ENCODE measurements at places on chromosomes 2 and 18.

DNA sequence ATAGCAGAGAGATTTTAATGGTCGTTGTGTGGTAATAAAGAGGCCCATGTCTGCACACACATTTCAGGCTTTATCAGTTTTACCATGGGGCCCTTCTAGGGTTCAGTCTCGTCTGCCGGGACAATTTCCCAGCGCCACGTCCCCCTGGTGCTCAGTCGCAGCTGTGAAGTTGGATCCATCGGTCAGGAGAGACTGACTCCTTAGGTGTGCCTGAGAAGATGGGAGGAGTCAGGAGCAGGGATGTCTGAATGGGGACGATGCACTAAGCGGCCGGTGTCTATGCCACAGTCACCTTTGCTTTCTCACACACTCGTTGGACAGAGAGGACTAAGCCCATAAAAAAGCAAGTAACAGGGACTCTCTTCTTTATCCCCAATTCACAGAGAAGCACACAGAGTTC lies 71.4 kb downstream of the TWIST2 start:
- DNase-seq: no peak

DNA sequence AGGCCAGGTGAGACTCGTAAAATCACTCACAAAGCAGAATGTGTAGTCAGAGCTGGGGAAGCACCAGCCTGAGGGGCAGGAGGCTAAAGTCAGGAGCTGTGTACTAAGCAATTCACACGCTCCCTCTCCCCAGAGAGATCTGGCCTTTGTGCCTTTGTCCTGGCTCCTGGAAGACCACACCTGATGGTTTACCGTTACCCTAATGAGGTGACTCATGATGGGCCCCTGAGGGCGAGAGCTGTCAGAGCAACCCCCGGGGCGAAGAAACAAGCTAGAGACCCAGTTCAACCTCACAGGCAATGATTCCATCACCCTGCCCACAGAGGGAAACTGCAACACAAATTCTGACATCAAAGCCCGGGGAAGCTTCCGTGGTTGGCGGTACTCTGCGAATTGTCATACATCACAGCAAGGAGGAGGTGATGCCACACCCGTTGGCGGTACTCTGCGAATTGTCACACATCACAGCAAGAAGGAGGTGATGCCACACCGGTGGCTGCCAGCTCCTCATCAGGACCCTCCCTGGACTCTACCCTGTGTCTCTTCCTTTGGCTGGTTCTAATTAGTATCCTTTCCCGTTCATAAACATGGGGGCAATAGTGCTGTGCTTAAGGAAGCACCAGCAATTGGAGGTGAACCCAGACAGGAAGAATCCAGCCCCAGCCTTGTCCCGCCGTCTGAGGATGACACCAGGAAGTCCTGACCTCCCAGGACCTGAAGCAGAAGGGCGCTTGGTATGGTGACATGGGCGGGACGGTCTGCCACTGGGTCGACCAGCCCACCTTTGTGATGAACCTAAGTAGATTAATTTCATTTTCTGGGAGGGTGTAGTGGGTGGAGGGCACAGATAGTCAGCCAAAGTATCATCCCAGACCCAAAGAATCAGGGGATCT lies 30.5 kb downstream of the B3GNT7 start:
- no peak for DNase-seq

DNA sequence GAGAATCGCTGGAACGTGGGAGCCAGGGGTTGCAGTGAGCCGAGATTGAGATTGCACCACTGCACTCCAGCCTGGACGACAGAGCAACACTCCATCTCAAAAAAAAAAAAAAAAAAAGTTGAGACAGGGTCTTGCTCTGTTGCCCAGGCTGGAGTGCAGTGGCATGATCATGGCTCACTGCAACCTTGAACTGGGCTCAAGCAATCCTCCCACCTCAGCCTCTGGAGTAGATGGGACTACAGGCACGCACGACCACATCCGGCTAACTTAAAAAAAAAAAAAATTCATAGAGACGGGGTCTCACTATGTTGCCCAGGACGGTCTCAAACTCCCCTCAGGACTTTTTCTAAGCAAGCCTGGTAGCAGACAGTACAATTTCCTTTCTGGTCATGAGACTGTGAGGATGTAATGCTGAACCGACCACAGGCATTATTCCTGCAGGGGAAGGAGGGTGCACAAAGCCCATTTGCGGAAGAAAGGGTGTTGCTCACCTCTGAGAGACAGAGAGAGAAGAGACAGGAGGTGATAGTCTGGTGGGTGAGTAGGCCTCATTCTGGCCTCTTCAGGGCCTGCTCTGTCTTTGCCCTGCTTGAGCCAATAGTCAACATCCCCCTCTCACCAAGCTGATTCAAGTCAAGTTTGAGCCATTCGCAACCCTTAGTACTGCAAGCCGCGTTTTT lies 205.3 kb downstream of the ZFP36L2 start:
- no peak for DNase-seq

- DNase-seq: no peak
These were observed 42.2 kb downstream of the RFTN2 start for GRCh38 chr2:197633109-197633657.

- no peak for DNase-seq
These were observed 277.4 kb downstream of the EN1 start for GRCh38 chr2:118569876-118570535.

DNA sequence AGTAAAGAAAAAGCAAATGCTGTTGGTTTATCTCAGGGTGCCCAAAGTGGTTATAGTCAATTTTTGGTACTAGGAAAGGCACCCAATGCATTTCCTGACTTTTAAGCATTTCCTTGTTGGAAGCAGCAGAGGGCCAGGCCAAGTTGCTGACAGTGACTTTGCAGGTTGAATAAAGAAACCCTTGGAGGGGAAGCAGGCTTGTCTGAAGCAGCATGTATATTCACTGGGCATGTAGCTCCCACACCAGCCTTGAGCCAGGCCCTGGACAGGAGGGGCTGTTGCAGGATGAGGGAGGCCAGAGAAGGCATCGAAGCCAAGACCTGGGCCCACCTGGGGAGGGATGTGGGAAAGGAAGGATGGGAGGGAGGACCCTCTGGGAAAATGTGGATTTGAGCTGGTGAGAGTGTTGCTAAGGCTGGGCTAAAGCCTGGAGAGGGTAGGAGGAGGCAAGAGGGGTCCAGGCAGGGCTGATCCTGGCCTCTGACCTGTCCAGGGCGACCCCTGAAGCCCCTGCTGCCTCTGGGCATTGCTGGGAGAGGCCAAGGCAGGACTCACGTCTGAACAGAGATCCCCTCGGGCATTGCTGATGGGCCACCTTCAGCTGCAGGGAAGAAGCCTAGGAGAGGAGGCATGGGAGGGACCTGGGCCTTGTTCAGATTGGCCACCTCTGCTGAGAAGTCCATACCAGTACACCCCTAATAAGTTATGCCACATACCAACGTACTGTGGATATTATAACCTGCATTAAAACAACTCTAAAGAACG lies 79.6 kb downstream of the STPG4 start:
- DNase-seq: no peak

DNA sequence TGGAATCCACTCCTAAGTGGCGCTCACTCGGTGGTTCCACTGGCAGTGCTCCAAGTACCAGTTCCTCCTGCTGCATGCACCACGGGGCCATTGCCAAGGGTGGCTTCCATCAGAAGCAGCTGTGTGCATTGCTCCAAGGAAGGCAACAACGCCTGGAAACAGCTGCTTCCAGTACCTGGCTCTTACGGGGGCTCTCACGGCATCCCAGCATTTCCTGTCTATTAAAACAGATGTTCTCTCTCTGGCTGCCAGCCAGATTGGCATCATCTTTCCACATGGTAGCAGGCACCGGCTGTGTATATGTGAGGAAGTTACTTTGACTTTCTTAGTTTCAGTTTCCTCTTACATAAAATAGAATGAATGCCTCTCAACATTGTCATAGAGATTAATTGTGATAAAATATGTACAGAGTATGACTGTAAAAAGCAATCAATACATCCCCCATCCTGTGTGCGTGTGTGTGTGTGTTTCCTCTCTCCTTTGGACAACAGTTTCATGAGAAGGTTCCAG lies 84.9 kb downstream of the CMPK2 start:
- DNase-seq: no peak

- DNase-seq: no peak
These were observed 217.8 kb upstream of the NXPH2 start for GRCh38 chr2:138997856-138998517.

- no peak for DNase-seq
These were observed 11.5 kb downstream of the TEX44 start for GRCh38 chr2:231604101-231604684.

GRCh38 chr2:197124639-197125390 lies 185.8 kb downstream of the ANKRD44 start:
- no peak for DNase-seq

DNA sequence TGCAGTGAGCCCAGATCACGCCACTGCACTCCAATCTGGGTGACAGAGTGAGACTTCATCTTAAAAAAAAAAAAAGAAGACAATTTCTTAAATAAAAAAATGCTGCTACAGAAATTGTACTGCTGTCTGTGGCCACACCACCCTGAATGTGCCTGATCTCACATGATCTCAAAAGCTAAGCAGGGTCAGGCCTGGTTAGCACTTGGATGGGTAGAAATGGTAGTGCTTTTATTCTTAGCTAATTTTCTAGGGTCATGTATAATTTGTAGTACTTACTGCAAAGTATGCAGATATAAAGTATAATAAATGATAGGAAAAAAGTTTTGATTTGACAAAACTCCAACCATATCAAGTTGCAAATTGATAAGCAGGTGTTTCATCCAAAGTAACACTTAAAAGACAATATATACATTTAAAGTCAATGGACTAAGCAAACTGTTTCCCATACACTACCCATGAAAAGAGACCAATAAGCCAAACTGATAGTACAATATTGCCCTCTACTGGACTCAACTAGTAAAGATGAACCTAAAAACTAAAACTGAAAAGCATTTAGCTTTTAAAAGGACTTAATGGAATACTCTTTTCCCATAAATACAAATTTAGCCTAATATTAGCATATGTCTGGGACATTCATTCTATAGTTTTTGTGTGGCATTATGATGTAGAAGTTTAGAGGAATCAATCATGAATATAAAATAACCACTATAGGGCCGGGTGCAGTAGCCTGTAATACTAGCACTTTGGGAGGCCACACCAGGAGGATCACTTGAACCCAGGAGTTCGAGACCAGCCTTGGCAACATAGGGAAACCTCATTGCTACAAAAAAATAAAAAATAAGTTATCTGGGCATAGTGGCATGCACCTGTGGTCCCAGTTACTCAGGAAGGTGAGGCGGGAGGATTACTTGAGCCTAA lies 18.6 kb upstream of the PEX13 start:
- DNase-seq: no peak

DNA sequence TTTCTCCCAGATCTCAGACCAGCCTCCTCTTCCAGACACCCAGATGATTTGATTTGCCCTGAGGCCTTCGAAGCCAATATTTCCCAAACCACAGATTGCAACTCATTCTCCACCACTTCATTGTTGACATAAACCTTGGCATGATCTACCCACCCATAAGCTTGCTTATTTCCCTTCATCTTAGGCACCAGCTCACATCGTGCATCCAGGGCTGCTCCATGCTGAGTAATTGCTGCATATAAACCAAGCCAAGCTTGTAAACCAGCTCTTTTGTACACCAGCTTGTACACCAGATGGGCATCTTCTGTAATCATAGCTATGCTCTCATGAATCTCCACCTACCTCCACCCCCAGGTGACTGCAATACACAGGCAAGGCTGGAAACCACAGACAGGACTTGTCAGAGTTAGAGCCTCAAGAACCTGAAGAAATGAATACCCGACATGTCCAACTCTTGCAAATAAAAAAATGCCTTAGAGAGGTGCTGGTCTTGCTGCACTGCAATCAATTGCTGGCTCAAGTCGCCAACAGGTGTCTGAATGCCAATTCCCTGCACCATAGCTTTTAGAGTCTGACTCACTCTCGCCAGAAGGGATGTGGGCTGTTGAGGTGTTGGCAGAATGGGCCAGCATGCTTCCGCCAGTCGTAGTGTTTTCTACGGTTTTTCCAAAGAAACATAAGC lies 31.5 kb downstream of the TRABD2A start:
- no peak for DNase-seq

DNA sequence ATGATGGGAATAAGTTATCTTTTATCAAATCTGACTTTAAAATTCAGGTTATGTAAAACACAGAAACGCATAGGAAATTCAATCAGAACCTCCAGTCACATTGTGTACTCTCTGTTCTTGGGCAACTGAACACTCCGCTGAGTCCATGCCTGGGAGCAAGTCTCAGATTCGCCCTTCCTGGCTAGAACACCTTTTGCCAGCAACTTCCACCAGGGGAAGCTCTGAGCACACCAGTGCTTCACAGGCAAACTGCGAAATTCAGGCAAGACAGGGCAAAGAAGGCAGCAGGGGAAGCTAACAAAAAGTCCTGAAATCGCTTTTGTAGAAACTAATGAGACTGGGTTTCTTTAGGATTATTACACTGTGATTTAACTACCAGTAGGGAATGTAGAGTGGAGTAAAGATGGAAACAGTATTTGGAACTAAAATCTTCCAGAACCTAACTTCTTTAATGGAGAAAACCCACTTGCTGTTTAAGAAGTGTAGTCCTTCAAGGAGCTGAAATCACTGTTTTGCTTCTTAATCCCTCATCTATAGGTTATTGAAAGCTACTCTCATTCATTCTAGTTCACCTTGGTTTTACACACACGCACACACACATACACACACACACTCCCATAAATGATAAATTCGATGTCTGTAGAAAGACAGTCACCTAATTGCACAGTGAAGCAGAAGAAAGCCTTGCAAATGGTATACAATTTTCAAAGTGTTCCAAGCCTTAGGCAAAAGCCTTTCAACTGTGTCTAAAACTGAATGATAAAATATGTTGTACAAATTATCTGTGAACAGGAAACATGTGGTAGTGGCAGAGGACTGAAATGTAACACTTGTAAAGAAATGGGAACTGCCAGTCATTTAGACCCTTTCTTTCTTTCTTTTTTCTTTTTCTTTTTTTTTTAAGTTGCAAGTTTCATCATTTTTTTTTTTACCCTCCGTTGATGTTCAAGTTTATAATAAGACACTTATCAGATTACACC lies 214.5 kb downstream of the TMEM182 start:
- DNase-seq: no peak

- no peak for DNase-seq
These were observed 9.0 kb downstream of the RNF144A start for GRCh38 chr2:6926071-6926732.

- no peak for DNase-seq
These were observed 19.8 kb downstream of the BIN1 start for GRCh38 chr2:127086990-127087790.

- DNase-seq: no peak
These were observed 675.5 kb downstream of the LRP1B start for GRCh38 chr2:141455211-141455826.

- no peak for DNase-seq
These were observed 8.8 kb downstream of the PELI1 start for GRCh38 chr2:64135421-64135820.

- no peak for DNase-seq
These were observed 97.1 kb downstream of the DPP4 start for GRCh38 chr2:161976917-161977316.

- DNase-seq: no peak
These were observed 4.4 kb downstream of the SPATA3 start for GRCh38 chr2:231000211-231000904.

DNA sequence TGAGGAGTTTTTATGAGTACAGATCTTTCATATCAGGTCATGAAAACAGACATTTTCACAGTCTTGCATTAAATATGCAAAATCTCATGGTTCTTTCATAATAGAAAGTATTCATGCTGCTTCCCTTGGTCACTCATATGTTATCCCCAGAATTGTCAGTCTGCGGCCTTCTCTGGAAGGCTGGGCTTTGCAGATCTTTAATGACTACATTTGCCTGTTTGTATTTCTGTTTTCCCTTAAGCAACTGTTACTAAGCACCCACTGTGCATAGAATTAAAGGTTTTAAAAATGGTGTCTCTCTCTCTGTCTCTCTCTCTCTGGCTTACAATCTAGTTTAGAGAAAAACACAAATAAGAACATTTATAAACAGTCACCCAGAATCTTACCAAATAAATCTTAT lies 456.3 kb downstream of the RIT2 start:
- DNase-seq: no peak

GRCh38 chr18:36366994-36367839 lies 69.7 kb downstream of the FHOD3 start:
- no peak for DNase-seq

Data from activated CD4-positive, CD25-positive, alpha-beta regulatory T cell (primary cell).